ENCODE measurements at places on chromosomes 6 and 20.

DNA sequence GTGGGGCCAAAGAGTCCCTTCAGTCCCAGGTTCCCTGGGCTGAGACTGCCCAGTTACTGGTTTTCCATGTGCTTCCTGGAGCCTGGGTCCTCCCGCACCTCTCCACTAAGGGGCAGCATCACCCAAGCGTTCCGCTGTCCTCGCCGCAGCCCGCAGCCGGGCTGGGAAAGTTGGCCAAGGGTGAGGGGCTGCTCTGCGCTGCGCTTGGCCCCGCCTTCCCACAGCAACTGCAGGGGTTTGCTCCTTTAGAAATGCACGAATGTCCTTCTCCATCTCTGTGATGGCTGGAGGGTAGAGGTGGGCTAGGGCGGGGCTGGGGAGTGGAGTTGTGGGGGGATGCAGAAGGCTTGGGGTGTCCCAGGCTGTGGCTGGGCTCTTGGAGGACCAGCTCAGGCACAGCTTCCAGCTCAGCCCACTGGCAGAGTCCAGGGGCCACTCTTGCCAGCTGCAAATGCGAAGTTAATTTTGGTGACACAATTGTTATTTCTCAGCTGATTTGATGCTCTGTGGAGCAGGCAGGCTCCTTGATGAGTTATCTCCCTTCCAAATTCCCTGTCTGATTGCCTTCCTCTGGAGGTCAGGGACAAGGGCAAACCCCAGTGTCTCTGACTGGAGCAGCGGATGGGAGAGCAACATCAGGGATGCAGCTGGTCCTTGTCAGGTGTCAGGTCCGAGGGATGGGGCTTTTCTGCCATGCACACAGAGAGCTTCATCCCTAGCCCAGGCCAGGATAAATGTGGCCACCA is 63.2 kb downstream of the NOL4L start:
- DNase-seq: peak; percentile 85

- DNase-seq: no peak
Measured at GRCh38 chr6:168574699-168575195, 133.8 kb downstream of the SMOC2 start.

GRCh38 chr6:12442455-12442854 is 152.3 kb downstream of the EDN1 start:
- no peak for DNase-seq

DNA sequence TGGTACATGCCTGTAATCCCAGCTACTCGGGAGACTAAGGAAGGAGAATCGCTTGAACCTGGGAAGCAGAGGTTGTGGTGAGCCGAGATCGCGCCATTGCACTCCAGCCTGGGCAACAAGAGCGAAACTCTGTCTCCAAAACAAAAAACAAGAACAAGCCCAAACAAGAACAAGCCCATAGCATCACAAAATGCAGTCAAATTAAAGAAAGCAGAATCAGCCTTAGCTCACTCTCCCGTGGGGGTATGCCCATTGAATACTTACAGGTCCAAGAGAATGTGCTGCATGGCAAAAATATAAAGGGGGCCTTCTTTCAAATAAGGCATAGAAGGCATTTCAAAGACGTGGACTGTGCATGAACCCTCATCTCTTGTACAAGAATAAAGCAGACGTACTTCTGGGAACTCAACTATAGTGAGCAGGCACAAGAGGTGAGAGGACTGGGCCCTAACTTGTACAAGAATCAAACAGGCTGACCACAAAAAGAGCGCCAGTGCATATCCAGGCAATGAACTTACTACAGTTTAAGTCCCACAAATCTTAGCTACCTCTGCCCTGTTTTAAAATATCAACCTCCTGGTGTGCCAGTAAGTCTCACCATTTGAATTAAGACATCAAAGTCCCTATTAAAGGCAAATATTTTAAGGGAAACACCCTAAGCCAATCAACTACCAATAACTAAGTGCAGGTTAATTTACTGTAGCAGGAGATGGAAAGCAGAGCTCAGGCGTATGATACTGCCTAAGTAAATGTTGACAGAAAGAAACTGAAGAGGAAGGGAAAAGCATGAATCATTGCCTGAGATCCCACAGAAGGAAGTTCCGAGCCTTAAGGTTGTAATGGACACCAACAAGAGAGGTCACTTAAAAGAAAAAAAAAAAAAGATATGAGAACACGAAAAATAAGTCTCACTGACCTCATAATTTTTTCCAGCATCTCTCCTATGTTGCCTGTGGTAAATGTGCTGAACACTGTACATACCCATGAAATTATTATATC is 37.4 kb downstream of the TOMM6 start:
- no peak for DNase-seq

DNA sequence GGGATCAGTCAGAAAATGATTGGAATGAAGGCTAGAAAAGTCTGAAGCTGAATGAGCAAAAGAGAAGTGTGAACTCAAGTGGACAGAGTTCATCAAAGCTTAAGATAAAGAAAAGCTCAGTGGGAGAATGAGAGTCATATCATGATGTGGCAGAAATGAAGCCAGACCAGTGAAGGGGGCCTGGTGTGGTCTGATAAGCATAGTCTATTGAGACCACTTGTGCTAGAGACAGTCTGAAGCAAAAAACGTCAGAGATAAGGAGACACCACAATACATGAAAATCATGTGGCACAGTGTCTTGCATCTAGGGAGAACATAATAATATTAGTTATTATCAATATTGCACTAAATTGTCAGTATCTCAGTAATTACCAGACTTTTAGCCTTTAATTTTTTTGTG is 601.5 kb downstream of the UTRN start:
- no peak for DNase-seq

DNA sequence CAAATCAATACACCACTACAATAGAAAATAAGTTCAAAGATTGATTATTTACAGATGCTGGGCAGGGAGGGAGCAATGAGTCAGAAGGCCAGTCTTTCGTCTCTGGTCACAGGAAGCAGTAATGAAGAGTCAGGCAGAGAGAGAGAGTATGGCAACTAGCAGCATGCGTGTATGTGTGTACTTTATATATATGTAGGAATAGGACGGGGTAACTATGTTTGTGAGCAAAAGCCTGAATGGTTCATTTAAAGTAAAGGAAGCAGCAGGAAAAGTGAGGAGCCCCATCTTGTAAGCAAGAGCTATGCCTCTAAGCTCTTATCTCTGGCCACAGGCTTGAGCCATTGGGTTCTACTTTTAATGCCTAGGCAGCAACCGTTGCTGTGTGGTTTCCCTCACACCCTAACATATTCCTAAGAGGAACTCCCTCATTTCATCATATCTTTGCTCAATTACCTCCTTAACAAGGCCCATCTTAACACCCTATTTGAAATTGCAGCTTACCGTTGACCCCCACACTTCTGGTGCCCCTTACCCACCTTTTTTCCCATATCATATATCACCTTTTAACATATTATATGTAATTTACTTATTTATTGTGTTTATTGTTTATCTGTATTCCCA is 66.6 kb downstream of the AFG1L start:
- DNase-seq: no peak

DNA sequence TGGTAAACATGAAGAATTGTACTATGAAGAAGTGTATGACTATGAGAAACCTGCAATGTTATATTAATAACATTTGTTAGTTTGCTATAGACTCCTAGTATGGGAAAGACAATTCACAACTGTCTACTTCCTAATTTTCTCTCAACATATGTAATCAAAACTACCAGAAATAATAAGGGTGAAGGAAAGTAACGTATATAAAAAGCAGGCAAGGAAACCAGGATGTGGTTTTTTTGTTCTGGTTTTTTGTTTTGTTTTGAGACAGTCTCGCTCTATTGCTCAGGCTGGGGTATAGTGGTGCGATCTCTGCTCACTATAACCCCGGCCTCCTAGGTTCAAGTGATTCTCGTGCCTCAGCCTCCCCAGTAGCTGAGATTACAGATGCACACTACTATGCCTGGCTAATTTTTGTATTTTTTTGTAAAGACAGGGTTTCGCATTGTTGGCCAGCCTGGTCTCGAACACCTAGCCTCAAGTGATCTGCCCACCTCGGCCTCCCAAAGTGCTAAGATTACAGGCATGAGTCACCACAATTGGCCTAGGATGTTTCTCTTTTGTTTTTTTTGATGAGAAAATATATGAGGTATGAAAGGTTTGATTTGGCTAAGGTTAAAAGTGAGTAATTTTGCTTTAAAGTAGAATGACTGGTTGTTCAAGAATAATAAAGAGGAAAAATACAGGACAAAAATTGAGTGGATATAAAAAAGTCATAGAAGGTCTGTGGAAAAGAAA is 83.1 kb downstream of the PTCHD4 start:
- DNase-seq: no peak

DNA sequence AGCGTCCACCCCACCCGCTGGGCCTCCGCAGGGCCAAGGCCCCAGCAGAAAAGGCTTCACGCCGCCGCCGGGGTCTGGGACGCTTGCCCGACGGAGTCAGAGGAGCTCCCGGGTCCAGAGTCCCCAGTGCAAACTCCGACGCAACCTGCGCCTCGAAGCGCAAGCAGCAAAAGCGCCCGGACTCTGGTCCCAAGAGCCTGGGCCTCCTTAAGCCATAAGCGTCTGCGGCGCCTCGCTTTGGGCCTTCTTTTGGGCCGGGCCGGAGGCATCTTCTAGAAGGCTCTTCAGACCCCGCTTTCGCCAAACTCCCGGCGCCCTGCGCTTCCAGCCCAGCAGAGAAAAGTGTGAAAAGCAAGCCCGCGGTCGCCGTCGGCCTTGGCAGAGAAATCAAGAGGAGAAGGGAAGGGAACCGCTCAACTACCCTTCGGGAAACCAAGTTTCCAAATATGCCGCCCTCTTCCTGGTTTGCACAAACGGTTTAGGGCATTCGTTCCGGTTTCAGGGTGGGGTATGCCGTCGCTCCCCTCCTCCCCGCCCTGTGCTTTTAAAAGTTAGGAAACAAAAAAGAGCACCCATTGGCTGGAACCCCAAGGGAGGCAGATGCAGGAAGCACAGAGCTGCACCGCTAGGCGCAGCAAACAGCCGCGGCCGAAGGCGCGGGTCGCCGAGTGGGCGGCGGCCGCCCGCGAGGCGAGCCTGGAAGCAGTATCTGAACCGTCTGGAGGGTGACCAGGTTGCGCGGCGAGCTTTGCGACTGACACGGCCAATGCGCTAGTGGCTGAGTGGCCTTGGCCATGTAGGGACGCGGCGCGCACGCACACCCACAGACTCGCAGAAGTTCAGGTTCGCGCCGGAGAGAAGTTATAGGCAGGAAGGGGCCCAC is 1.2 kb downstream of the TBX18 start:
- no peak for DNase-seq

- peak; percentile 27 for DNase-seq
Measured at GRCh38 chr6:158037021-158037420, 55.4 kb downstream of the SYNJ2 start.

DNA sequence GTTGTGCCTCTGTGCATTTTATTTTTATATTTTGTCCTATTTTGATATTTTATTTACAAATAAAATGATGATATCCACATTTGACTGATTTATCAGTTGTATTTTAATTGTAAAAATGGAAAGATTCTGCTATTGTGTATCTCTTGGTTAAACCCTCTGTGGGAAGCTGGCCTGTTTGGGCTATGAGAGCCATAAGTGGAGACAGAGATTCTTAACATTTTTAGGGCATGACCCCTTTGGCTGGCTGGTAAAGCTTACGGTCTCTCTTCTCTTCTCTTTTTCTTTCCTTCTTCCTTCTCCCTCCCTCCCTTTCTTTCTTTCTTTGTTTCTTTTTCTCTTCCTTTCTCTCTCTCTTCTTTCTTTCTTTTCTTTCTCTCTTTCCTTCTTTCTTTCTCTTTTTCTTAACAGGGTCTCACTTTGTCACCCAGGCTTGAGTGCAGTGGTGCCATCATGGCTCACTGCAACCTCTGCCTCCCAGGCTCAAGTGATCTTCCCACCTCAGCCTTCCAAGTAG is 172.3 kb upstream of the CDYL start:
- DNase-seq: no peak

DNA sequence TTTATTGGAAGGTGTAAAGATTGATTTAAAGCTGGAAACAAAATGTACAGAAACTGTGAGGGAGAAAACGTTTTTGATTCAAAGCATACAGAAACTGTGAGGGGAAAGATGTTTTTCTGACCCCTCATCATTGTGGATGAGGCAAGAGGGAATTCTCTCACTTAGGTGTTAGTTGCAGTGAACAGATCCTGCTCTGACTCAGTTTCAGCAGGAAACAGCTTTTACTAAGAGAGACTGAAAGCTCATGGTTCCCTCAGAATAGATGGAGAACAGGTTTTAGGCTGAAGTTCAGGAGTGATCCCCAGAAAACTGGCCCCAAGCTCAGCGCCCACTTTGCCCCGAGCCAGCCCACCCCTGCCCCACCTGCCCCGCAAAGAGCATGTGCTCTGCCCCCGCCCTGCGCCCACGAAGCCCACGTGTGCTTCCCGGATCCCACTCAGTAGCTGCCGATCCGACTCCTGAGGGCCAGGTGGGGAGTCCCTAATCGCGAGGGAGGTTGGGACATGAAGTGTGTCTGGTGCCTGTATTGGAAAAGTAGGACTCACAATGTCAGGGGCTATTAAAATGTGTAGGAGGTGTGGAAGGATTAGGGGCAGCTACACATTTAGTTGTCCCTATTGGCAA is 41.2 kb downstream of the DUSP22 start:
- peak; percentile 22 for DNase-seq

GRCh38 chr6:151553416-151554165 is 59.8 kb downstream of the CCDC170 start:
- no peak for DNase-seq

- no peak for DNase-seq
Measured at GRCh38 chr20:48821261-48821920, 6.4 kb downstream of the PREX1 start.

- DNase-seq: no peak
Measured at GRCh38 chr20:51446230-51446629, 96.3 kb downstream of the NFATC2 start.

DNA sequence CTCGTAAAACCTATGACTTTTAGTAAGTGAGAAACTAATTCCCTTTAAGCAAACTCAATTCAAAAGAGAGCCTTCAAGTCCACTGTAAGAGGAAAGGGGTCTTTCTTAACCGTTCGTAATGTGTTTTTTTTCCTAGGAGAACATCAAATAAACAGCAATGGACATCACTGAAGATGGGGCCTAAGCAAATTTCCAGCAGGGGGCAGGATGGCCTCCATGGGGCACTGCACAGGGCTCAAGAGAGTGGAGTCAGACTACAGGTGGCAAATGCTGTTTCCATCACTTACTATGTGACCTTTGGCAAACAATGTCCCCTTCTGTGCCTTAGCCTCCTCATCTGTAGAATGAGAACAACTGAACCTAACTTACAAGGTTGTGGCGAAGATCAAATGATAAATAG is 88.7 kb downstream of the ARHGAP18 start:
- peak; percentile 48 for DNase-seq
